Aorta (tissue), 5 donors: ENCODE measurements at places on chromosomes 5 and 9. TPM values are rescaled to one million over a fixed set of nuclear protein-coding genes. Genes with fewer than 3 reads are reported as not detected.

Gene PPP2CA
- 96.6 TPM for total RNA-seq

GRCh38 chr5:78829811-78830527 lies 155.1 kb downstream of the ARSB start:
- no peak overlapping the region for H3K4me3 ChIP-seq
- no peak for DNase-seq
- peak overlapping the region; percentile 45 for H3K27ac ChIP-seq
- H3K27me3 ChIP-seq: no peaks in the 10 kb centered on the region
- H3K4me1 ChIP-seq: no peaks in the 10 kb centered on the region
- H3K36me3 ChIP-seq: no peaks in the 10 kb centered on the region

Gene SH3GLB2
- 107 TPM for total RNA-seq

GRCh38 chr9:137671721-137672120 lies 52.9 kb downstream of the EHMT1 start:
- no peaks in the 10 kb centered on the region for H3K27me3 ChIP-seq
- no peaks in the 10 kb centered on the region for H3K4me1 ChIP-seq
- no peaks in the 10 kb centered on the region for H3K36me3 ChIP-seq
- DNase-seq: no peak
- H3K4me3 ChIP-seq: no peak overlapping the region

DNA sequence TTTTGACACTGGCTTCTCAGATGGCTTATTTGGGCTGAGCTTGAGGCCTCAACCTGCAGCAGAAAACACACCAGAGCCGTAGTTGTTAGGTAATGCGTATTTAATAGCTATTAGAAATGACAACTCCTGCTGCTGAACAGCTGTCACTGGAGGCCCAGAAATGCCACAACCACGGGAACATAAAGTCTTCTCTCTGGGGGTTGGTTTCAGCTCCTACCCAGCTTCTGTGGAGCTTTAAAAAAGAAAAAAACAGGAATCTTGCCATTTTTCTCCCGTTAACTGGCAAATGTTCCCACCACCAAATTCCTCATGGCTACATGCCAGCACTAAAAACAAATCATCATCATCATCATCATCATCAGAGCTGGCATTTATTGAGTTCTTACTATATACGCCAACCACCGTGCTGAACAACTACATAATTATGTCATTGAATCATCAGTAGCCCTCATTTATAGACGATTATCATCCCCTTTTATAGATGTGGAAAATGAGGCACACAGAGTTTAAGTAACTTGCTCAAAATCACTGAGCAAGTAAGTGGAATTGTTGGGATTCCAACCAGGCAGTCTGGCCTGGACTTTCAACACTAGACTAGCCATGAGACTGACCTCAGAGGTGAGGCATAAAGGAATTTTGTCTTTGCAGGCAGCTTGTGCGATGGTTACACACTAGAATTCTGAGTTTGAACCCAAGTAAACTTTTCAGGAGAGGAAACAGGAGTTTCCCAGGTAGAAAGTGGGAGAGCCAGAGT lies 185.3 kb upstream of the WWC1 start:
- H3K27me3 ChIP-seq: no peaks in the 10 kb centered on the region
- no peak for DNase-seq
- no peak overlapping the region for H3K4me3 ChIP-seq
- no peaks in the 10 kb centered on the region for H3K4me1 ChIP-seq
- H3K27ac ChIP-seq: no peak overlapping the region

Gene QSOX2
- total RNA-seq: 6.8 TPM

DNA sequence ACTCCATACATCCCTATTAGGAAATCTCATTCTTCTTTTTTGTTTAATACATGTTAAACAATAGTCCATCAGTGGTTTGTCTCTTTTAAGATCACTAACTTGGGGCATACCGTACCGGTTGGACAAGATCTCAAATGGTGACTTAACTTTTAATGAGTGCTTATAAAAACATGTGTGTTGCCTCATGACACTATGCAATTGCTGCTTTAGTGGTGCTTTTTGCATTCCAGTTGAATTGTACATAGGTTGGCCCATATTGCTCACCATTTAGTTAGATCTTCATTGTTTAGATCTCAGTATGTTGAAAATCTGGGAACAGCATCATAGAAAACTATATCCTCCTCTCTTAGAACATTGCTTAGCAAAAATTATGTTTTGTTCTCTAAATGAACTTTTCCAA lies 17.8 kb downstream of the C9orf85 start:
- no peak overlapping the region for H3K4me3 ChIP-seq
- no peak overlapping the region for H3K27ac ChIP-seq
- H3K27me3 ChIP-seq: no peaks in the 10 kb centered on the region
- DNase-seq: no peak

GRCh38 chr9:4585135-4585534 lies 77.0 kb upstream of the PLPP6 start:
- no peak for DNase-seq
- no peak overlapping the region for H3K27ac ChIP-seq
- H3K4me1 ChIP-seq: no peaks in the 10 kb centered on the region
- H3K27me3 ChIP-seq: no peaks in the 10 kb centered on the region
- no peak overlapping the region for H3K4me3 ChIP-seq

Gene GBGT1
- total RNA-seq: 28.9 TPM

Gene ORM2
- not detected for total RNA-seq

DNA sequence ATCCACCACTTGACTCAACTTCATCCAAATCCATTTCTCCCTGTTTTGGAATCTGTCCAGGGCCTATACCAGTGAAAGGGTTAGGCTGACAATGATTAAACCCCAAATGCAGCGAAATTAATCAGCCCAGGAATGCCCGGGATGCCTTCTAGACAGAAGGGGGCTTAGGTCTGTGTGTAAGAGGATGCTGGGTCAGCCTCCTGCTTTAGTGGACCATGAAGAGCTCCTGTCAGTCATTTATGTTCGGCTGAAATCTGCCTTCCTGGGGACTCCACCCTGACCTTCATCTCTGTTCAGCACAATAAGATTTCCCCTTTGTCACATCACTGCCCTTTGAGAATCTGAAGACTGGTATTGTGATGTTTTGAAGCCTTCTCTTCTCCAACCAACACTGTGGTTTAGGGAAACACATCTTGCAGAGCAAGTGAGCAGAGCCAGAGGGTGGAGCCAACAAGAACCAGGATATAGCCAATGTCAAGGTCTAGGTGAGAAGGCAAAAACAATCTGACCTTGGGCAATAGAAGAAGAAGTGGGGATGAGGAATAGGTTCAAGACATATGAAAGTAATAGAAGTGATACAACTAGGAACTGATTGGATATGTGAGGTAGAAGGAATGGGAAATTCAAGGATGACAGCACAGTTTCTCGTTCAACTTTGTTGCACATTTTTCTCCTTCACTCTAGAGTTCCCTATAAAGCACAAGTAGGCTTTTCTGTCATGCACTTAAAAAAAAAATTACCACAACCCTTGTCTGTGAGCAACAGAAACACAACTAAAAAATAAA lies 234.4 kb downstream of the ARHGAP26 start:
- no peak overlapping the region for H3K27ac ChIP-seq
- H3K27me3 ChIP-seq: no peaks in the 10 kb centered on the region
- no peak overlapping the region for H3K4me3 ChIP-seq
- no peak for DNase-seq

DNA sequence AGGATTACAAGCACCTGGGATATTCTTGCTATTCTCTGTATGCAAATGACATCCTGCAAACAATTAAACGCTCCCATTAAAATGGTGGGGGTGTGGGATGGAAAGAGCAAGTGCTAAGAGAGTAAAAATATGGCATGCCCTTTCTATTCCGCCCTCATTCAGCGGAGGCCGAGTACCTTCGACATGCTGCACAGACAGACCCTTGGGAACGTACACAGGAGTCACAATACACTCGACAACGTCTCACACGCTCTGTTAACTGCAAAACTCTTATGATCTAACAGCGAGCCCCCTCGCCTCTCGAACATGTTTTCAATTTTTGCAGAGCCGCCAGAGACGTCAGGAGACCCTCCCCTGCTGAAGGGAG lies 322.2 kb downstream of the CEMIP2 start:
- no peaks in the 10 kb centered on the region for H3K27me3 ChIP-seq
- H3K36me3 ChIP-seq: no peaks in the 10 kb centered on the region
- no peak overlapping the region for H3K27ac ChIP-seq
- no peak for DNase-seq
- no peaks in the 10 kb centered on the region for H3K4me1 ChIP-seq

DNA sequence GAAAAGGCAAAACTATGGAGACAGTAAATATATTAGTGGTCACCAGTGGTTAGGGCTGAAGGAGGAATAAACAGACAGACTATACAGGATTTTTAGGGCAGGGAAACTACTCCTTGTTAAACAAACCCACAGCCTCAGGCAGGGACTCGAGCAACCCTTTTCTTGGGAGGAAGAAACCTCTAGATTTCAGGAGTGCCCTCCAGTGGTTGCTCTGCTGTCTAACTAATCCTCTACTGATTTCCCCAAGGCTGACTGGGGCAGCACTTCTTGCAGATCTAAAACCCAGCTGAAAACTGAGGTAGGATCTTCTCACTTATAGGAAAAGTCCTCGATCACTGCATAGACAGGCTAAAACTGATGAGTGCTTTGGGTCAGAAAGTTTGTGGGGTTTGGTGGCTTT lies 176.8 kb downstream of the ISOC1 start:
- H3K36me3 ChIP-seq: no peaks in the 10 kb centered on the region
- no peaks in the 10 kb centered on the region for H3K27me3 ChIP-seq
- no peak overlapping the region for H3K4me3 ChIP-seq

- H3K36me3 ChIP-seq: no peaks in the 10 kb centered on the region
- H3K4me1 ChIP-seq: no peaks in the 10 kb centered on the region
- no peak overlapping the region for H3K4me3 ChIP-seq
- DNase-seq: no peak
Measured at GRCh38 chr5:171205375-171205774, 103.7 kb upstream of the TLX3 start.

GRCh38 chr9:14909601-14909960 lies 647 bp downstream of the FREM1 start:
- H3K4me3 ChIP-seq: peak overlapping the region; percentile 86
- no peaks in the 10 kb centered on the region for H3K27me3 ChIP-seq
- H3K27ac ChIP-seq: no peak overlapping the region
- H3K4me1 ChIP-seq: peaks cover 18% of the 10 kb centered on the region
- H3K36me3 ChIP-seq: no peaks in the 10 kb centered on the region
- DNase-seq: no peak

DNA sequence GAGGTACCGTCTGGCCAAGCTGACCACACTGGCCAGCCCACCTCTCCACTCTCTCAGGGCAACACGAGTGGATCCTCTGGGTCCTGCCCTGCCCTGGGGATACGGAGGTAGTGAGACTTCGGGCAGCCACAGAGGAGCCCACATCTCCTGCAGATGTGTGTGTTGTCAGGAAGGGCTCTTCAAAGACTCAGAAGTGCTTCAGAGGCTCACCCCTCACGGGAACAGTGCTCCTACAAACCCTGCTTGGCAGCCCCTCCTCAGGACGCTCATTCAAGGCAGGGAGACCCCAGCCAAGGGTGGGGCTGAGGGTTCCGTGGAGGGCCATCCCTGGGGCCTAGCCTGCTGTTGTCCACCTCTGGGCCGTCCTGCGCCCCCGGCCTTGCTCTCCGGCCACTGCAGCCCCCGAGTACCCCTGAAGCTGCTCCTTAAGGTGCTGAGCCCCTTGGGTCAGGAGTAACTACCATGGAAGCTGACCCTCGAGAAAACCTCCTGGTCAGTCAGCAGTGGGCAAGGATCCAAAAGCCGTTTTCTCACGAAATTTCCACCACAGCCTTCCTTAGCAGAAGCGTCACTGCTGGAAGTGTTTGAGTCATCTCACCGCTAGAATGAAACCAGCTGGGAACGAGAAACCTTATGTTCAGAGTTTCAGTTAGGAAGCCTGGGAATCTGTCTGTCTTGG lies 23.2 kb upstream of the LRRC14B start:
- DNase-seq: peak; percentile 57
- H3K36me3 ChIP-seq: no peaks in the 10 kb centered on the region
- no peaks in the 10 kb centered on the region for H3K4me1 ChIP-seq
- no peak overlapping the region for H3K4me3 ChIP-seq
- no peaks in the 10 kb centered on the region for H3K27me3 ChIP-seq

Gene SLC6A19
- 0.12 TPM for total RNA-seq

GRCh38 chr5:135437796-135438560 lies 9.2 kb downstream of the DCANP1 start:
- H3K27ac ChIP-seq: no peak overlapping the region
- no peaks in the 10 kb centered on the region for H3K36me3 ChIP-seq
- H3K27me3 ChIP-seq: no peaks in the 10 kb centered on the region
- no peak overlapping the region for H3K4me3 ChIP-seq
- no peaks in the 10 kb centered on the region for H3K4me1 ChIP-seq

DNA sequence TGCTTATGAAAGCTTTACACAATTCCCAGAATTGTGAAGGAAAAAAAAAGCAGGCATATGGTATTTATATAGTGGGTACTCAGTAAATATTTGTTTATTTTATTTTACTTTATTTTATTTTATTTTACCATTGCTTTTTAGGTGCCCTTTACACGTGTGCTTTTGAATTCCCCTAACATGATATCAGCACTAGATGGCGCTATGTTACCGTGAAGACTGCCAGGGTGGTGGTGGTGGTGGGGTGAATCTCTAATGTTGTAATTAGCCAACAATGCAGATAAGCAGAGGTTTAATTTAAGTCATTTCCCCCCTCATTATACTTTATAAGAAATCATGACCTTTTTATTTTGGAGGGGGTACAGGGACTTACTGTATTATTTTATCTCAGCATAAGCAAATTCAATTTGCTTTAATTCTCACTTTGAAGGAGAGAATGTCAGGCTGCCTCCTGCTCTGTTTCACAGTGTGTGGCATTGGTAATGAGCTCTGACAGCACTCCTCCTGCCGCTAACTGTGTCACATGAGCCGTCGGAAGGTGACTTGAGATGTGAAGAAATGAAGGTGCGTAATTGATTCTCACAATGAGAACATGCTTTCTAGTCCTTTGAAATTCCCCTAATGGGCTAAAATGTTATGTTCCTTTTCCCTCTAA lies 165.6 kb downstream of the YTHDC2 start:
- no peak overlapping the region for H3K4me3 ChIP-seq
- no peaks in the 10 kb centered on the region for H3K36me3 ChIP-seq
- no peak for DNase-seq
- no peak overlapping the region for H3K27ac ChIP-seq

Gene PLPP7
- 9.5 TPM for total RNA-seq

- no peak overlapping the region for H3K4me3 ChIP-seq
- DNase-seq: no peak
- H3K27me3 ChIP-seq: no peaks in the 10 kb centered on the region
- H3K4me1 ChIP-seq: no peaks in the 10 kb centered on the region
- H3K27ac ChIP-seq: no peak overlapping the region
- peaks cover 2% of the 10 kb centered on the region for H3K36me3 ChIP-seq
Measured at GRCh38 chr9:72351538-72352453, 13.2 kb downstream of the ZFAND5 start.

DNA sequence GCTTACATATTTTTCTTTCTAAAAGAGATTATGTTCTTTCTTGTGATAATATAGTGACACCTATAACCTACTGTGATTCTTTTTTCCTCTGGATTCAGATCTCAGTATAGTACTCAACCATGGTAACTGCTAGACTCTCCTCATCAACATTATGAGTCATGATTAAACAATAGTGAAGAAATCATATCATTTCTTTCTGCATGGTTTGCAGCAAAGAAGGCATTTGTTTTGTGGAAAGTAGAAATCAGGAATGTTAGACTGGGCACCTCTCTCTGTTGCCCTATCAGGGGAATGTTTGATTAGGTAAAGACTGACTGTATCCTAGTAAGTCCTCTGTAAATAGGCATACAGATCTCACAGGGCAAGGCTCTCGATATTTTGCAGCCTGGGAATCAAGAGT lies 25.6 kb upstream of the SMC2 start:
- no peaks in the 10 kb centered on the region for H3K4me1 ChIP-seq
- no peak overlapping the region for H3K27ac ChIP-seq
- no peak for DNase-seq
- no peaks in the 10 kb centered on the region for H3K27me3 ChIP-seq
- no peaks in the 10 kb centered on the region for H3K36me3 ChIP-seq
- H3K4me3 ChIP-seq: no peak overlapping the region

Gene GNAQ
- total RNA-seq: 80.2 TPM

GRCh38 chr5:33981408-33982162 lies 2.9 kb downstream of the SLC45A2 start:
- H3K27ac ChIP-seq: no peak overlapping the region
- no peak overlapping the region for H3K4me3 ChIP-seq
- H3K27me3 ChIP-seq: no peaks in the 10 kb centered on the region
- peaks cover 2% of the 10 kb centered on the region for H3K36me3 ChIP-seq
- DNase-seq: no peak
